Nasal cavity respiratory epithelium epithelial cell of viscerocranial mucosa (primary cell): ENCODE measurements at places on chromosomes 2 and 18. TPM values are rescaled to one million over a fixed set of nuclear protein-coding genes. Genes with fewer than 3 reads are reported as not detected.

Gene CPS1
- 16.1 and 27.0 TPM in 2 replicates for total RNA-seq

Gene SLC5A7
- not detected in 2 replicates for total RNA-seq

Gene MYOM1
- 0.68 and 0.85 TPM in 2 replicates for total RNA-seq

Gene STARD6
- total RNA-seq: 0.34 TPM in 1 of 2 replicates, not detected in the other

Gene CIB4
- not detected in 2 replicates for total RNA-seq

Gene LAMA3
- total RNA-seq: 859 and 1,149 TPM in 2 replicates

Gene ANKAR
- 2.4 and 4.6 TPM in 2 replicates for total RNA-seq

Gene LCT
- 0.07 TPM in 1 of 2 replicates, not detected in the other for total RNA-seq

Gene HOXD13
- not detected in 2 replicates for total RNA-seq

Gene AGBL5
- 10.6 and 20.4 TPM in 2 replicates for total RNA-seq

Gene CCDC148
- total RNA-seq: 0.34 and 0.71 TPM in 2 replicates

Gene CXCR1
- total RNA-seq: not detected in 2 replicates

Gene UGT1A10
- total RNA-seq: 1.2 TPM in 1 of 2 replicates, not detected in the other

Gene PLA2R1
- 2.7 and 10.0 TPM in 2 replicates for total RNA-seq

Gene APLF
- 4.1 and 8.7 TPM in 2 replicates for total RNA-seq

Gene IL1F10
- 0.34 TPM in 1 of 2 replicates, not detected in the other for total RNA-seq

Gene CHRND
- total RNA-seq: not detected in 2 replicates

Gene C2orf80
- total RNA-seq: not detected in 2 replicates

Gene KIAA2012
- not detected in 2 replicates for total RNA-seq

Gene POTEF
- total RNA-seq: not detected in 2 replicates

Gene MEP1B
- total RNA-seq: under 0.01 TPM in 1 of 2 replicates, not detected in the other

Gene GPR75
- 1.0 and 2.6 TPM in 2 replicates for total RNA-seq

Gene KCNG2
- total RNA-seq: not detected in 2 replicates

Gene RALB
- 53.3 and 72.5 TPM in 2 replicates for total RNA-seq

Gene LRRTM4
- total RNA-seq: not detected in 2 replicates

Gene CD207
- not detected in 2 replicates for total RNA-seq

Gene GULP1
- total RNA-seq: 38.7 and 66.6 TPM in 2 replicates

Gene MFF
- 83.4 and 84.9 TPM in 2 replicates for total RNA-seq

Gene STPG4
- total RNA-seq: under 0.01 and 0.07 TPM in 2 replicates

Gene BMP10
- total RNA-seq: not detected in 2 replicates

Gene ZNF521
- total RNA-seq: 0.07 TPM in 1 of 2 replicates, not detected in the other

Gene CYBRD1
- total RNA-seq: 8.9 and 33.0 TPM in 2 replicates

Gene PPP1CB
- 383 and 394 TPM in 2 replicates for total RNA-seq

Gene MAP2
- total RNA-seq: 13.2 and 19.1 TPM in 2 replicates

Gene DSC2
- total RNA-seq: 119 and 226 TPM in 2 replicates

Gene C2orf72
- 0.14 TPM in 1 of 2 replicates, not detected in the other for total RNA-seq

Gene ABCG8
- not detected in 2 replicates for total RNA-seq

Gene GYPC
- total RNA-seq: under 0.01 and 2.8 TPM in 2 replicates
